Epithelial cell of alveolus of lung (primary cell): ENCODE measurements at places on chromosomes 12 and 14. TPM values are rescaled to one million over a fixed set of nuclear protein-coding genes. Genes with fewer than 3 reads are reported as not detected.

Gene ALDH2
- 70.2 and 140 TPM in 2 replicates for total RNA-seq

Gene PTCSC3
- total RNA-seq = not detected in 2 replicates

Gene TAS2R7
- not detected in 2 replicates for total RNA-seq

Gene C12orf56
- total RNA-seq = 0.13 TPM in 1 of 2 replicates, not detected in the other

Gene OTOGL
- under 0.01 TPM in 1 of 2 replicates, not detected in the other for total RNA-seq

Gene DBX2
- not detected in 2 replicates for total RNA-seq

Gene RNASE4
- total RNA-seq = 18.6 and 27.5 TPM in 2 replicates

Gene SDR39U1
- total RNA-seq = 17.5 and 25.7 TPM in 2 replicates

Gene NINJ2
- total RNA-seq = 1.8 and 2.5 TPM in 2 replicates

Gene EFS
- 21.6 and 34.2 TPM in 2 replicates for total RNA-seq

Gene CLEC2D
- total RNA-seq = 2.1 and 3.0 TPM in 2 replicates

Gene TPPP2
- total RNA-seq = not detected in 2 replicates
